Suprapubic skin (tissue), 4 donors: ENCODE measurements at places on chromosomes 2 and 18. TPM values are rescaled to one million over a fixed set of nuclear protein-coding genes. Genes with fewer than 3 reads are reported as not detected.

DNA sequence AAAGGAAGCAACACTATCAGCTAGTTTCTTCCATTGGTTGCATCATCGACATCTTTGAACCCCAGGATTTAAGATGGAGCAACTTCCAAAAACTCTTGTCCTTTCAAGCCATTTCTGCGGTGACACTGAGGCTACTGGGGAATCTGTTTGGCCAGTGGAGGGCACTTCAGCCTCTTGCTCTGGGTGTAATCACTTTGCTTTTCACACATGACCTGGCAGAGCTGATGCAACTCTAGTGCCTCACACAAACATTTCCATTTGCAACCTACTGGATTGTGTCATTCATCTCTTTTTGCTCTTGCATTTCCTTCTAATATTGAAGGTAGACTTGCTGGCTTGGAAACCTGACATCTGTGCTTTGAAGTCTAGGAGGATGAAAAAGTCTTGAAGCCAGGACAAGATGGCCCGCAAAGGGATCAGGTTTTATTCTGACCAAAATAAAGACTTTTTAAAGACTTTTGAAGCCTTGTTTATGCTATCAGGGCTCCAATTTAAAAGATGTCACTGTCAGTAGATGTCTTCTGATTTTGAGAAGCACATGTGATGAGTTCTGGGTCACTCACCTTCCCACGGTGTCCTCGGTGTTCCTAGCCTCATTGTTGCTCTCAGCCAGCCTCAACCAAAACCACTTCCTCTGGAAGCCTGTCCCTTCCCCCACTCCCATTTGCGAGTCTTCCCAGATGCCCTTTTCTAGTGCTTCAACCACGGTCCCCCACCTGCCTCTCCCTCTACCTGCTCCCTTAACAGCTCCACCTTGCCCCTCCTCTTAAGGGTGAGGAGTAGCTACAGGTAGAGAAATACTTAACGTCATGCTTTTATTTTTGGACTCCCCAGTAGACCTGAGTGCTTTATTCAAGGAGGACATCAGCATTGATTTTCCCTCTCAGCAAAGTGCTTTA lies 69.7 kb upstream of the KCNE4 start:
- no peaks in the 10 kb centered on the region for H3K36me3 ChIP-seq
- no peak overlapping the region for H3K27ac ChIP-seq
- no peak overlapping the region for H3K4me3 ChIP-seq
- DNase-seq = peak; percentile 65
- H3K4me1 ChIP-seq = no peaks in the 10 kb centered on the region

DNA sequence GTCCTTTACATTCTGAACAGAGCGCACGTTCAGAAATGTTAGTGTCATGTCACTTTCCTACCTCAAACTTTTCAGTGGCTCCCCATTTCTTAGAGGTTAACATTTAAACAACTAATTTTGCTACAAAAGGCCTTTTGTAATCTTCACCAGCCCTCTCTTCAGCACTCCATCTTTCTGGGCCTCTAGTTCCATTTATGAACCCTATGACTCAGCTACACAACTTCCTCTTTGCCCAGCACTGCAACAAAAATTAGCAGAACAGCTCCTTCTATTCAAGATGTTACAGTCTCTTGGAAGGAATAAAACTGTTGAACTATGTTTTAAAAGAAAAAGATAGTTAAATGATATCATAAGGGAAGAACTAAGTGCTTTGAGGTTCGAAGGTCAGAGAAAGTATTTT lies 139.9 kb downstream of the VWC2L start:
- H3K4me1 ChIP-seq = peaks cover 4% of the 10 kb centered on the region
- H3K4me3 ChIP-seq = no peak overlapping the region
- no peaks in the 10 kb centered on the region for H3K36me3 ChIP-seq

DNA sequence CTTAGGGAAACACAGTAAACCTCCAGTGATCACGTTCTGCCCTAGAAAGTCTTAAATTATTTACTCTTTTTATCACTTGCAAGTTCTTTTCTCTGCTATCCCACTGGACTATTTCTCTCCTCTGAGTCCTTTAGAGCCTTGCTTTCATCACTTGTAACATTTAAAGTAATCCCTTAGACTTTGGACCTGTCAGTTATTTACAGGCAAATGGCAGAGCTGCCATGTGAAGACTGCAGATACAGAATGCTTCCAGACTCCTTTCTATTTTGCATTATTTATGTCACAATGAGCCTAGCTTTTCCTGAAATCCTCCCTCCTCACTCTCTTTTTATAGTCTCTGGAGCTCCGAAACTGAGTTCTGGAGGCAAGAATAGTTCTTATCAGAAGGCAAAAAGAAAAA lies 325.6 kb upstream of the TRIB2 start:
- H3K4me1 ChIP-seq = no peaks in the 10 kb centered on the region
- no peak for DNase-seq
- H3K27me3 ChIP-seq = no peaks in the 10 kb centered on the region
- H3K4me3 ChIP-seq = no peak overlapping the region
- H3K27ac ChIP-seq = no peak overlapping the region

DNA sequence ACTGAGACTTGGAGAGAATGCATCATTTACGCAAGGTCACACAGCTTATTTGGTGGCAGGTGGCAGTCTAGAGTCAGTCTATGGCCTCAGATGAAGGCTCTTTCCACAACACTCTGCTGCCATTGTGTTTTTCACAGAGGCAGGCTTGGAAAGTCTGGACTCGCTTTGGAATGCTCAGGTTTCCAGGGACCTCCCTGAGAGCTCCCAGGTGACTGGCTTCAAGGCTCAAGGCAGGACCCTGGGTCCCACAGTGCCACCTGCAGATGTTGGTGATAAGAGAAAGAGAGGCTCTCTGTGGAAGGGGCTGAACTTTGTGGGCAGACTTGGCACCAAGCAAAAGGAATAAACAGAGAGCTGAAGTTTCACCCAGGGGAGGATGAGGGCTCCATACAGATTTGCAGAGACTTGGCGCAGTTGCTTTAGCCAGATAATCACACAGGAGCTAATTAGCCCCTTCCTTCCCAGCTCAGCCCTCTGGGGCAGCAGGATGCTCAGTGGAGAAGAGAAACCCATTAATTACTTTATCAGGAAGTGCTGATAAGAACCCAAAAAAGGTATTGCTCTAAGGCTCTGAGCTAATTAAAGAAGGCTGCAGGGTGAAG lies 103.5 kb downstream of the LBH start:
- H3K27me3 ChIP-seq = no peaks in the 10 kb centered on the region
- H3K27ac ChIP-seq = no peak overlapping the region
- no peaks in the 10 kb centered on the region for H3K36me3 ChIP-seq

DNA sequence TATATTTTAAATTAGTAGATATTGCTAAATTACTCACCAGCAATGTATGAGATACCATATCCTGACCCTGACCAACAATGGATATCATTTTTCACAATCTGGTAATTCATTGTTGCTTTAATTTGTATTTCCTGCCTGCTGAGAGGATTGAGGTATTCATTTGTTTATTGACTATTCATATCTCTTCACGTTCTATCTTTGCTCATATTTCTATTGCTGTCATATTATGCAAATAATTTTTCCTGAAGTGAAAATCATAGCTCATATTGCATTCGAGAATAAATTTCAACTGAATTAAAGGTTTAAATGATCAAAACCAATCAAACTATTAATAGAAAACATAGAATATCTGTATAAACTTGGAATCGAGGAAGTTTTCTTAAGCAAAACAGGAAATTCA lies 31.0 kb downstream of the INO80D start:
- DNase-seq = no peak
- no peak overlapping the region for H3K4me3 ChIP-seq
- H3K36me3 ChIP-seq = peaks cover 18% of the 10 kb centered on the region
- H3K4me1 ChIP-seq = no peaks in the 10 kb centered on the region

DNA sequence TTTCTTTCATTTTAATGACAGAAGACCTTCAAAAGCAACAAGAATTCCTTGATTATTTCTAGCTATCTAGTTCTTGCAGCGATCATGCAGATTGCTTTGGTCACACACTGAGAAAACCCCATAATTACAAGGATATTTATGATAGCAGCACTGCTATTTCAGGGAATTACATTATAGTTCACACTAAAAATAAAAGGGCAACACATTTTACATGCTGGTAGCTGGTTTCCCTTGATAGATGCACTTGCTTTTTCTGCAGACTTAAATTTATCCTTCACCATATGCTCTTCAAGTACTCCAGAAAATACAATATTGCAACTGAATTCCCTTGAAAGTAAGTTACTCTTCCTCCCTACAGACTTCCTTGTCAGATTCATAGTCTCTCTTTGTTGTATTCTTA lies 751.1 kb downstream of the CCDC85A start:
- H3K4me3 ChIP-seq = no peak overlapping the region

DNA sequence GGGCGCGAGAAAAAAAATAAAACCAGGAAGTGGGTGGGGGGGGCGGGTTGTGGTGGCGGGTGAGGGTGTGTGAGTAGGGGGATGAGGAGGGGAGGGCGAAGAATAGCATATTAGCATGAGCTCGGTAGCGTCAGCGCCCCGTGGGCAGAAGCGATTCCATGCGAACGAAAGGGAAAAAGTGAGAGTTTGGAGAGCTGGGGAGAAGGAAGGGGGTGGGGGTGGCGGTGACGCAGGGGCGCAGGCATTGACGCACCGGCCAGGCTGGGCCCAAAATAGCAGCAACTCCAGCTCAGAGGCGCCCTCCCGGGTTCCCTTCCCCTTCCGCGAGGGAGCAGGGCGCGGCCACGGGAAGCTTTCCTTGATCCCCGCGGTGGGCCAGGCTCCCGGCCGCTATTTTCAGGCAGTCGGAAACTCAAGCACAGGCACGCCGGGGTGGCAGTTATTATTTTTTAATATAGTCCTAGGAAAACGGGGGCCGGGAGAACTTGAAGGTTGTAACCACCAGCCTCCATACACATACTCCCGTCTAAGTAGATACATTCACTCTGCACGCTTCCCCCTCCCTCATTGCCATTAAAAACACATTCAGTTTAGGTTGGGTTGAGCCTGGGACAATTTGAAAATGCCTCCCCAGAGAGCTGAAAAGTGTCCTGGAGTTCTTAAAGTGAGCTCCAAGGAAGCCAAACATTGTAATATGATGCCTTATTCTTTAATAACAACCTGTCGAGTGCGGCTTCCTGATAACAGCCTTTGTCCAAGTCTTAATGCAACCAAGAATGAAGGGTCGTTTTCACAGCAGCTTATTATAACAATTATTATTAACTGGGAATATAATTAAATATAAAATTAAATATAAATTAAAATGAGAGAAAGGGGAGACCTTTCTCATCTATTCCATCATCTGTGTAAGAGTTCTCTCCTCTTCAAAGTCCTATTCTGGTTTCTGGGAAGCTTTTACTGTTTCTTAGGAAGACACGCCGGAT lies 2.3 kb upstream of the NR4A2 start:
- H3K36me3 ChIP-seq = no peaks in the 10 kb centered on the region
- peaks cover 21% of the 10 kb centered on the region for H3K4me1 ChIP-seq
- H3K27ac ChIP-seq = peak overlapping the region; percentile 97
- no peaks in the 10 kb centered on the region for H3K27me3 ChIP-seq
- peak; percentile 98 for DNase-seq

DNA sequence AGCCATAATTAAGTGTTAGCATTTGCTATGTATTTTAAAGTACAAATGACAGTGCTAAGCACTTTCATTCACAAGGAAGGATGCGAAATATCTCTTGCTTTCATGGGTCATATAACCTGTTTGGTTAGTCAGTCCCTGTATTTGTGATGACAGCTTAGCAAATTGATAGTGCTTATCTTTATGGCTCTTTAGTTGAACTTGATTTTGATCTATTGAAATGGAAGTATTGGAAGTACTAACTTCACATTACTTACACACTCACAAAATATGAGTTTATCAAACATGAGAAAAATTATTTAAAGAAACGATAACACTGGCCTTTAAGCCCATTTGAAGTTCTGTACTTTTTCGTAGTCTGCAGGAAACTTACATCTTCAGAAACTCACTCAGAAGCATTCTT lies 97.4 kb upstream of the NEUROD1 start:
- no peaks in the 10 kb centered on the region for H3K36me3 ChIP-seq
- peaks cover 17% of the 10 kb centered on the region for H3K4me1 ChIP-seq
- no peaks in the 10 kb centered on the region for H3K27me3 ChIP-seq

DNA sequence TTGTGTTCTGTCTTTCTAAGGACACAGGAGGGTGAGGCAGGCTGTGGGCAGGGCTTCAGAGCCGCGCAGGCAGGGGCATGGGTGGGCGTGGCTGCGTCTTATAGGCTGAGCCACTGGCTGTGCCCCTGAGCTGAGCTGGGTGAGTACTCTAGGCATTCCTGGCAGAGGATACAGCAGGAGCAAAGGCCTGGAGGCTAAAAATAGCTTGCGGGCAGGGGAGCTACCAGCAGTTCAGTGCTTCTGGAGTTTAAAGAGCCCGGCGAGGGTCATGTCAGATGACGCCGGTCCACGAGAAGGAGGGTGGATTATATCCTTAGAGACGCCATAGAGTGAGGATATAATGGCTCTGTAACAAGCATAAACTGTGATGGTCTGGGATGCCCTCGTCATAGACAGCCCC lies 31.5 kb upstream of the PDIA6 start:
- H3K27ac ChIP-seq = no peak overlapping the region
- H3K4me3 ChIP-seq = no peak overlapping the region
- H3K4me1 ChIP-seq = peaks cover 6% of the 10 kb centered on the region
- H3K36me3 ChIP-seq = no peaks in the 10 kb centered on the region

DNA sequence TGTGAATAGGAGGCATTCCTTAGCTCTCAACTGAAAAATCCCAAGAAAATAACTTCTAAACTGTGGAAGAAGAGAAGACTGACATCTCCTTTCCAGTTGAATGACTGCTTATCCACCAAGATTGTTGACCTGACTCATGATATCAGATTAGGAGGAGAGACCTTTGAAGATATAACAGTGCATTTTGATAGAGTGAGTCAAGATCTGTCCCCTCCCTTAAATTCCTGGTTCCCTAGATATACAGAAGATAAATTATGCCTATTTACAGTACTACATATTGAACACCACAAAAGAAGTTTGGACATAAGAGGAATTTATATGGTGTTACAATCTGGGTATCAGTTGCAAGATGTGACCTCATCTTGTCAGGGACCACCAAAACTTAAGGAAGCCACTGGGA lies 285.3 kb upstream of the ZSWIM2 start:
- DNase-seq = no peak
- H3K27ac ChIP-seq = no peak overlapping the region
- no peaks in the 10 kb centered on the region for H3K27me3 ChIP-seq

DNA sequence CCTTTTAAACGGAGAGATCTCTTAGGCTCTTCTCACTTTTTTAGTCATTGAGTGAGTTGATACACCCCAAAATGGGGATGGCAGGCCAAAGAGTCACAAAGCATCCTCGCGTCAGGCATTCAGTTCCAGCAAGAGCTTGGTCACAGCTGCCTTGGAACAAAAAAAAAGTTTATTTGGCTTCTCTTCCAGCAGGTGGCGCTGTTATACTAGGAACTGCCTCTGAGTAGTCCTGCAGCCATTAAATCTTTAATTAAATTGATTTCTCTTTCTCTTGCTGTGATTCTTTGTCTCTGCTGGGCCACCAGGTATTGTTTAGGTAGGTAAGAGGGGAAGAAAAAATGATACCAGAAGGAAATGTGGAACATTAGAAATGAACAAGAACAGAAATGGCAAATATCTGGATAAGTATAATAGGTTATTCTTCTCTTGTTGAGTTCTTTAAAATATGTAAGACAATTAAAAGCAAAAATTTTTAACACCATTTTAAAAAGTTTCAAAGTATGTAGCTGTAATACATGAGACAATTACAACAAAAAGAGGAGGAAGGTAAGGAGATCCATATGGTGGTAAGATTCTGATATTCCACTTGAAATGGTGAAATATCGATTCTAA lies 175.1 kb downstream of the GALNT1 start:
- H3K36me3 ChIP-seq = no peaks in the 10 kb centered on the region
- H3K4me3 ChIP-seq = no peak overlapping the region
- peaks cover 4% of the 10 kb centered on the region for H3K27me3 ChIP-seq
- no peak for DNase-seq
- no peak overlapping the region for H3K27ac ChIP-seq

The SFTPB gene
- not detected for total RNA-seq

The MARCHF4 gene
- not detected for total RNA-seq

The PPP1R1C gene
- total RNA-seq = 2.0 TPM

The CMPK2 gene
- 1.6 TPM for total RNA-seq

The MC5R gene
- total RNA-seq = not detected

The MAB21L4 gene
- total RNA-seq = 97.5 TPM

The GKN1 gene
- not detected for total RNA-seq
